ENCODE measurements at places on chromosomes 5 and 9.

- no peak for DNase-seq
- H3K36me3 ChIP-seq: peaks cover 6% of the 10 kb centered on the region
- H3K4me1 ChIP-seq: no peaks in the 10 kb centered on the region
- peaks cover 11% of the 10 kb centered on the region for H3K27me3 ChIP-seq
- no peak overlapping the region for H3K27ac ChIP-seq
Measured at GRCh38 chr9:133591116-133591910, 17.9 kb downstream of the FAM163B start.

DNA sequence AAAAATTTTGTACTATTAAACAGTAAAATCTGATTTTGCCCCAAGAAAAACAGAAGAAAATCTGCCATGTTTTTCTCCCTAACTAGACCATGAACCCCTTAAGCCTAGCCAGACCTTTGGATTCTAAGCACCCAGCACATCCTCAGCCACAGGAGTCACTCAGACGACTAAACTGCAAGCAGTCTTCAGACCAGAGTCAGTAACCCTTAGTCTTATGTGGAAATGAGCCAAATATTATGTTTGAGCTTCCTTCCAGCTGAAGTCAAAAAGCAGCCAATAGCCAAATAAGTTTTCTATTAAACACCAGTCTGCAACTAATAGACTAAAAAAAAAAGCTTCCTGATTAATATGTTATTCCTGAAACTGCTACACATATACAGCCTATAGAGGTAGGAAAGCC lies 47.4 kb downstream of the GOLPH3 start:
- H3K4me1 ChIP-seq: peaks cover 25% of the 10 kb centered on the region
- H3K36me3 ChIP-seq: peaks cover 39% of the 10 kb centered on the region
- H3K27me3 ChIP-seq: no peaks in the 10 kb centered on the region
- H3K27ac ChIP-seq: peak overlapping the region; percentile 84

DNA sequence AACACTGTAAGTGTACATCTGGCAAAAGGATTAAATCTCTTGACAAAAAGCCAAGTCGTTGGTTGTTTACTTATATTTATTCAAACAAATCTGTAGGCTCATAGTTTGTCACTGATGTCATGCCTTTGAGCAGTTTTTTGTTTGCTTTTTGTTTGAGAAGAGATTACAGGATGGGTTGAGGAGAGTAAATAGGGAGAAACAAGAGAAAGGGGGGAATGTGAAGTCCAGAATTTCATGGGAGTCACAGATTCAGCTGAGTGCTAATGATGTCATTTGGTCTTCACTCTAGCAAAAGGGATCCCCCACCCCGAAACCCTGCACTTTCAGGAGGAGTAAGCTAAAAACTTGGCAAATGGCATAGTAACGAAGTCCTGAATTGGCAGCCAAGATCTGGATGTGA lies 337.4 kb downstream of the GLIS3 start:
- H3K36me3 ChIP-seq: no peaks in the 10 kb centered on the region
- no peak overlapping the region for H3K4me3 ChIP-seq
- no peak for DNase-seq

DNA sequence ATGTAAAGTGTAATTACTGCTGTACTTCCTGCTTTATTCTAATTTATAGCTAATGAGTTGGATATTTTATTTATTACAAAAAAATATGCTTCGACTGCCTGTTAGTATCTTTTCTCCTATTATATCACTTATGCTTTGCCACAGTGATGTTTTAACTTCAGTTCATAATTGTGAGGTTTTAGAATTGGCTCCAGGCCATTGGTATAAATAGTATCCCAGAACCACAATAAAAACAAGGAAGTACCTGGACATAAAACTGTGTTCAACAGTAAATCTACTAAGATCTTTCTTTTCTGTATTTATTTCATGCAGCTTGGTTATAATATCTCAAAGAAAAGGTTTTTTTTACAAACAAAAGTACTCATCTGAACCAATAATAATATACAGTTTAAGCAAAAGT lies 354.3 kb upstream of the CDH9 start:
- no peaks in the 10 kb centered on the region for H3K27me3 ChIP-seq
- H3K4me3 ChIP-seq: no peak overlapping the region
- H3K27ac ChIP-seq: no peak overlapping the region
- no peaks in the 10 kb centered on the region for H3K36me3 ChIP-seq
- no peaks in the 10 kb centered on the region for H3K4me1 ChIP-seq

GRCh38 chr5:150505816-150506215 lies 2.1 kb upstream of the NDST1 start:
- H3K36me3 ChIP-seq: peaks cover 26% of the 10 kb centered on the region
- H3K27me3 ChIP-seq: peaks cover 9% of the 10 kb centered on the region
- no peak for DNase-seq
- peaks cover 64% of the 10 kb centered on the region for H3K4me1 ChIP-seq
- H3K27ac ChIP-seq: no peak overlapping the region

GRCh38 chr5:131198625-131199024 lies 27.9 kb downstream of the LYRM7 start:
- H3K36me3 ChIP-seq: no peaks in the 10 kb centered on the region
- H3K27me3 ChIP-seq: no peaks in the 10 kb centered on the region
- no peak overlapping the region for H3K27ac ChIP-seq
- no peak for DNase-seq
- H3K4me1 ChIP-seq: no peaks in the 10 kb centered on the region
- no peak overlapping the region for H3K4me3 ChIP-seq

DNA sequence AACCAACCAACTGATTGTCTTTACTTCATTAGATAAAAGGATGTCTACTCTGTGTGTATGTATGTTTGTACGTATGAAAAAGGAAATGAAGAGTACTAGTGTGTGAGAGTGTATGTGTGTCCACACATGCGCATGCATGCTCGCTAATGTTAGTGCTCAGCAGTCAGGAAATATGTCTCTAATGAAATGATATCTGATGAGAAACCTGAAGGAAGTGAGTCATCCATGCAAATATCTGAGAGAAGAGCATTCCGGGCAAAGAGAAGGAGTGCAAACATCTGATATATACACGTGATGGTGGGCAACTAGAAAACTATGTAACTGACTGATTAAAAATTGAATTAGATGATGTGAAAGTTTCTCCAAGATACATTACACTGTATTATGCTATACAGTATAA lies 29.6 kb upstream of the UGCG start:
- no peaks in the 10 kb centered on the region for H3K27me3 ChIP-seq
- no peak overlapping the region for H3K4me3 ChIP-seq
- H3K4me1 ChIP-seq: no peaks in the 10 kb centered on the region
- no peak overlapping the region for H3K27ac ChIP-seq

GRCh38 chr5:83991566-83992224 lies 271.0 kb upstream of the HAPLN1 start:
- DNase-seq: no peak
- no peaks in the 10 kb centered on the region for H3K36me3 ChIP-seq
- H3K4me1 ChIP-seq: peaks cover 10% of the 10 kb centered on the region

DNA sequence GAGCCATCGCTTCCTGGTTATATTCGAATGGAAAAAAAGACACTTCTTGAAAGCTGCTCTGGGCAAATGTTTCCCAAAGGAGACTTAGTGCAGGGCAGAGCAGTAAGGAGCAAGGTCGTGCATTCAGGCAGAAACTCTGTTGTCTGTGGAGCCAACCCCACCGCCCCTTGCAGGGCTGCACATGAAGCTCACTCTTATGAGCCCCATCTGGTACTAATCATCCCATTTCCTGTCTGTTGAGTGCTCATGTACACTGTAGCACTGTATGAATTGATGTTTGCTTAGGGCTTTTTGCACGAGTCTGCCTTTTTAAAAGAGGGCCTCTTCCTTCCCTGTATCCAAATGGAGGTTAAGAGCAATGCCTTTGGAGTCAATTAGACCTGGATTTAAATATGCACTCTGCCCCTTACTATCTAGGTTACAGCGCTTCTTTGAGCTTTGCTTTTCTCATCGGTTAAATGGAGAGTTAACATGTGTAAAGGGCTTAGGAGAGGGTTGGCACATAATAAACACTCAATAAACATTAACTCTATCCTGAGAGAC lies 25.4 kb downstream of the HMHB1 start:
- H3K27me3 ChIP-seq: no peaks in the 10 kb centered on the region
- H3K4me1 ChIP-seq: no peaks in the 10 kb centered on the region
- no peaks in the 10 kb centered on the region for H3K36me3 ChIP-seq
- H3K27ac ChIP-seq: no peak overlapping the region
- DNase-seq: no peak

DNA sequence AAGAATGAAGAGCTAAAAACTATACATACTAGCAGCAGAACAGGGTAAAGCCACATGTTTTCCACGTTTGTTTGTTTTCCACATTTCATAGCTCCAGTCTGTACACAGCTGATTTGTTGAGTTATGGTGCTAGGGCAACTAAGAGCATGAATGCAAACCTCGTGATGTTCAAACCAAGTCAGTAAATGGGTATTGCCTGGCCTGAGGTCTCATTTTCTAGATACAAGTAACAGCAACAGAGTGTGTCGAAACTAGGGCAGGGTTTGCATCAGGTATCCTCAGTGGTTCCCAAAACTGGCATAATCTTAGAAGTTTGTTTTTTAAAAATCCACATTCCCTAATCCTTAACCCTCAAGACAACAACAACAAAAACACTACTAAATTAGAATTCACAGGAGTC lies 89.3 kb downstream of the CEMIP2 start:
- H3K4me3 ChIP-seq: no peak overlapping the region
- no peak for DNase-seq
- no peaks in the 10 kb centered on the region for H3K27me3 ChIP-seq
- no peak overlapping the region for H3K27ac ChIP-seq
- no peaks in the 10 kb centered on the region for H3K36me3 ChIP-seq
- peaks cover 13% of the 10 kb centered on the region for H3K4me1 ChIP-seq

- no peak overlapping the region for H3K4me3 ChIP-seq
- no peaks in the 10 kb centered on the region for H3K4me1 ChIP-seq
- no peak for DNase-seq
Measured at GRCh38 chr9:5551368-5552150, 41.2 kb downstream of the PDCD1LG2 start.

DNA sequence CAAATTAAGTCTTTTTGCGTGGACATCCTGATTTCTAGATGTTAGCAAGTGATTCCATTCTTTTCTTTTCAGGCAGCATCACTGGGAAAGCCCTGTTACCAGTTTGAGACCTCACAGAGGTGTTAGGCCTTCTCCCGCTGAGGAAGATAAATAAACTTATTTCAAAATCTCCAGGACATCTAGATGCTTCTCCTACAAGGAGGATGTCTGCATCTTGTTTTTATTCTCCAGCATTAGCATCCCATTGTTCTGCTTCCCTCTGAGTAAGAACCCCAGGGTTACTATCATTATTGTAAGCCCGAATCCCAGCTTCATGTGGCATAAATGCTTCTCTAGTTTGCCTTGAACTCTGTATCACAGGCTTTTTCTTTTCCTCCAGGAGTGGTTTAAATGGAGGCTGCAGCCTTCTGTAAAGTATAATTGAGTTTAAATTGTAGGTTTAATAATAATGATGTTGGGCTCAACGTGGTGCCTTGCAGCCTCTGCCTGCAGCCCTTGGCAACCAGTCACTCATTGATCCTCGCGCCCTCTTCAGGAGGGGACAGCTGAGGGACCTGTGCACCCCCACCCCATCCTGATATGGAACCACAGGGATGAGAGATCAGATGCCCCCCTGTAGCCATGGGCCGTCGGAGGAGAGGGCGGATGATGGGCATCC lies 114.9 kb downstream of the PDZD2 start:
- peaks cover 7% of the 10 kb centered on the region for H3K27me3 ChIP-seq
- peaks cover 3% of the 10 kb centered on the region for H3K4me1 ChIP-seq
- H3K27ac ChIP-seq: no peak overlapping the region
- H3K36me3 ChIP-seq: no peaks in the 10 kb centered on the region
- no peak overlapping the region for H3K4me3 ChIP-seq
- no peak for DNase-seq

- H3K27ac ChIP-seq: no peak within 1 kb of the TSS
- peaks cover 9% of the 10 kb centered on the region for H3K27me3 ChIP-seq
- peaks cover 16% of the 10 kb centered on the region for H3K4me1 ChIP-seq
- DNase-seq: no peak
- H3K36me3 ChIP-seq: no peaks in the 10 kb centered on the region
- no peak within 1 kb of the TSS for H3K4me3 ChIP-seq
Measured at GRCh38 chr9:120926397-120926928, at the start of gene TRAF1. TSS of gene TRAF1 (minus strand) at chr9:120926796. CDS start at chr9:120926075, 721 bp downstream.
